ENCODE measurements at places on chromosomes 5 and 9. TPM values are rescaled to one million over a fixed set of nuclear protein-coding genes. Genes with fewer than 3 reads are reported as not detected.

Gene ZFR
- 67.1 TPM for total RNA-seq

Gene SLC34A1
- not detected for total RNA-seq

Gene PCAT7
- 0.72 TPM for total RNA-seq

Gene PJA2
- 14.3 TPM for total RNA-seq

Gene PTPRD
- total RNA-seq, result 0.59 TPM

Gene KIF12
- total RNA-seq, result 2.3 TPM

Gene ROPN1L
- 1.7 TPM for total RNA-seq

Gene SEMA6A
- 0.15 TPM for total RNA-seq

Gene GFI1B
- total RNA-seq, result 0.17 TPM

Gene KCNN2
- 0.14 TPM for total RNA-seq

All from A549 treated with dexamethasone at 1 μM for 4 hours (cell line).